Endothelial cell of umbilical vein (primary cell): ENCODE measurements at places on chromosomes 16 and 17. TPM values are rescaled to one million over a fixed set of nuclear protein-coding genes. Genes with fewer than 3 reads are reported as not detected.

GRCh38 chr16:66423177-66423576 is 3.9 kb upstream of the BEAN1 start:
- no peak for DNase-seq

GRCh38 chr16:70688246-70688742 is 2.4 kb upstream of the MTSS2 start:
- DNase-seq: peak; percentile 88

Gene CACNG1
- not detected in 2 replicates for polyA plus RNA-seq

Gene HYDIN
- polyA plus RNA-seq: not detected in 2 replicates

DNA sequence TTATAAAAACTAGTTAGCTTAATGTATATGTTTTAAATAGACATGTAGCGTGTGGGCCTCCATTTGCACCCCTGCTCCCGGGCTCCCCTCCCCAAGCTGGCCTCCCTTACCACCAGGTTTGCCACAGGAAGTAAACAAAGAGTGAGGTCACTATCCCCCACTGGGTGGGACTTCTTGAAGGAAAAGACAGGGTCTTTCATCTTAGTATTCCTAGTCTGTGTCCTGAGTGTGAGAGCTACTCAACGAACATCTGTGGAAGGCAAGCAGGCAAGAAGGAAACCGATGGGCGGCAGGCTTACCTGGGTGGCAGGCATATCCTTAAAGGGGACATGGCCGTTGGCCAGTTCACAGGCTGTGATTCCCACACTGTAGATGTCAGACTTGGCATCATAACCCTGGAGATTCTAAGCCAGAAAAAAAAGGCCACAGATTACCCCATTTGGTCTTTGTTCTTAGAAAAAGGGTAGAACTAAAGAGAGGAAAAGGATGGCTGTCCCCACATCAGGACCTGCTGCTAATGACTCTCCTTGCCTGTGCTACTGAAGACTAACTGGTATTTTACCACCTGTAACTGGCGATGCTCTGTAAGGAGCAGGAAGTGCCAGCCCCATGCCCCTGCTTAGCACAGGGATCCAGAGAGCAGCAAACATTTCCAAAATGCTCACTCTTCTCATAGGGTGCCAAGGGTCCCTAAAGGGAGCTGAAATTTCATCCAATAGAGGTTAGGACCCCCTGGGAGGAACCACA is 6.6 kb upstream of the LIMD2 start:
- no peak for DNase-seq

Gene RAMP2
- polyA plus RNA-seq: 192 and 262 TPM in 2 replicates

Gene SLX1A
- 28.9 and 29.8 TPM in 2 replicates for polyA plus RNA-seq

GRCh38 chr16:79691007-79691406 is 90.5 kb upstream of the MAF start:
- DNase-seq: no peak

DNA sequence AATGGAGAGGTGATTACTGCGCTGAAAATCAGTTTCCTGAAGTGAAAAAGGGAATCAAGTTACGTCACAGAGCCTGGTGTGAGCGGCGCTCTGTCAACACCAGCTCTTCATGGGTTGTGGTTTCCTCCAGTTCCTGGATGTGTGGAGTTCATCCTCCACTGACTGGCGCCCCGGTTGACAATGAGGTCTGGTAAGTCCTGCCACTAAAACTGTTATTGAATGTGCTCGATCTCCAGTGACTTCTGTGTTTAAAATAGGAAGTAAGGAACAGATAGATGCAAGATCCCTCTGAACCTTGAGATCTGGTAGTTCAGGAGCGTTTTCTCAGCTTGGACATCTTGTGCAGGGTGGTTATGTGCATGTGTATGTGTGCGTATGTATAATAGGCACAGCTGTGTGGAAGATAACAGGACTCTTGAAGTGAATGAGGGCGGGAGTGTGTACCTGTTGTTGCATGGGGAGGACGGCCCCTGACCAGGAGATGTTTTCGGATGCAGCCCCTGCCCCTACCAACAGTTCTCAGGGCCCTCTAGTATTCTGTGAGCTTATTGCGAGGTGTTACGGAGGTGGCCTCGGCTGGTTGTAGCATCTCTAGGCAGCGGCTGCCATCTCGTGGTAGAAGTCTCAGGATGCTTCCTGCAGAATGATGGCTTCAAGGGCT is 22.0 kb upstream of the GOT2 start:
- DNase-seq: peak; percentile 82

Gene MYH13
- not detected in 2 replicates for polyA plus RNA-seq

Gene SMARCD2
- 55.7 and 62.8 TPM in 2 replicates for polyA plus RNA-seq

Gene TBC1D3
- polyA plus RNA-seq: not detected in 2 replicates

DNA sequence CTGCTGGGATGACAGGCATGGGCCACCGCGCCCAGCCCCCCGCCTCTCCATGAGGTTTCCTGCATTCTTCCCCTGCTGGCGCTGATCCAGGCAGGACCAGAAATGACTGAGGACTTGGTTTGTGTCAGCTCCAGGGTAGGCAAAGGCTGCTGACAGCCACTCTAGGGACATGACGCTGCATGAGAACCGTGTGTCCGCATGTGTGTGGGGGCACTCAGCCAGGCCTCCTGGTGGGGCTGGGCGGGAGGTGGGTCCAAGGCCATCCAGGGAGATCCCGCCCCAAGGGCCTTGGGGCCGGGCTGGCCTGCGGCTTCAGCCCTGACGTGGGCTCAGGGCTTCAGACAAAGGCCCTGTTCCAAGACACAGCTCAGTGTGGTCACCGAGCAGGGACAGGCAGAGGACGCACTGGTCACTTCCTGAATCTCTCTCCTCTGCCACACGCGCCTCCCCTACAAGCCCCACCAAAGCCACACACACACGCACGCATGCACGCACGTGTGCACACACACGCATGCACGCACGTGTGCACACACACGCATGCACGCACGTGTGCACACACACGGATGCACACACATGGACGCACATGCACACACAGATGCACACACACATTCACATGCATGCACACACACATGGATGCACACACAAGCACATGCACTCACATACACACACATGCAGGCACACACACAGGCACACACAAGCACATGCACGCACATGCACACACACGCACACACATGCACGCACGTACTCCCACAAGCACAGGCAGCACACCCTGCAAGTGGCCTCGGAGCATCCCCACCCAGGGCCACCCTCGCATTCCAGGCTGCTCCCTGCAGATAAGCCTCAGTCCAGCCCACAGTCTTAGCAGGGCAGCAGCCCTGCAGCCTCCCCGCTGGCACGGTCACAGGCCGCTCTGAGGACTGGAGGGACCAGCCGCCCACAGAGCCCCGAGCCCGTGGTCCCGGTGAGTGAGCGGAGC is 5.3 kb upstream of the TMEM204 start:
- DNase-seq: peak; percentile 49

Gene TNFSF13
- polyA plus RNA-seq: 3.6 and 4.3 TPM in 2 replicates

- no peak for DNase-seq
Measured at GRCh38 chr17:68248199-68248825, 469 bp downstream of the AMZ2 start.

DNA sequence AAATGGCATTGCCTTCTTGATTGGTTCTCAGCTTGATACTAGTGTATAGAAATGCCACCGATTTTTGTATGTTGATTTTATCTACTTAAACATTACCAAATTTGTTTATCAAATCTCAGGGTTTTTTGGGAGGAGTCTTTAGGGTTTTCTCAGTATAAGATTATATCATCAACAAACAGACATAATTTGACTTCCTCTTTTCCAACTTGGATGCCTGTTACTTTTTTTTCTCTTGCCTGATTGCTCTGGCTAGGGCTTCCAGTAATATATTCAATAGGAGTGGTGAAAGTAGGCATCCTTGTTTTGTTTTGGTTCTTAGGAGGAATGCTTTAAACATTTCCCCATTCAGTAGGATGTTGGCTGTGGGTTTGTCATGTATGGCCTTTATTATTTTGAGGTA is 29.1 kb downstream of the EFCAB13 start:
- no peak for DNase-seq

Gene CES3
- polyA plus RNA-seq: 0.10 and 0.13 TPM in 2 replicates

DNA sequence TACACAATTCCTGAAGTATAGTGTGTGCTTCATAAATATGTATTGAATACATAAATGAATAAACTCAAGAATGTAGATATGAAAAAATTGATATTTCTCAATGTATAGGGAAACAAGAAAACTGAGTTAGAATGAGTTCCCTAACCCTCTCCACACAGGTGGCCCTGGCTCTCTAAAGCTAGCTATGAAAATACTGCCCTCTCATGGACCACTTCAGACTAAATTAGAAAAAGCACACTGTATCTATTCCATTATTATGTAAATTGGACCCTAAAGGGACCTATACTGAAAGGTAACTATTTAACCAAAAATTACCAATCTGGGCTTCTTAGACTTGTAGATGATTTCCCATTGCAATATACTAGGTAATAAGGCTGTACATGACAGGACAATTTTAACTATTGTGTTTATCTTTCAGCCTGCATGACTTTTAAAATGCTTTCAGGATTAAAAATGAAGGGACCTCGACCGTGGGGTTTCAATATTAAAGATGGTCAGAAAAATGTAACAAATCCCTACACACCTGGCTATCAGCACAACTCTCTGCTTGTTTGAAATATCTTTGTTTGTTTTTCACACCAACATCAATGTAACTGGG is 672.5 kb upstream of the KIF2B start:
- no peak for DNase-seq

Gene MED9
- 16.3 and 18.2 TPM in 2 replicates for polyA plus RNA-seq

GRCh38 chr17:1829216-1829591 is 498 bp downstream of the SMYD4 start:
- peak; percentile 33 for DNase-seq

- no peak for DNase-seq
Measured at GRCh38 chr16:3358871-3359270, 3.2 kb downstream of the OR2C1 start.

Gene LSM12
- polyA plus RNA-seq: 34.3 and 36.5 TPM in 2 replicates

- no peak for DNase-seq
Measured at GRCh38 chr17:27155866-27156265, 138.0 kb upstream of the WSB1 start.

DNA sequence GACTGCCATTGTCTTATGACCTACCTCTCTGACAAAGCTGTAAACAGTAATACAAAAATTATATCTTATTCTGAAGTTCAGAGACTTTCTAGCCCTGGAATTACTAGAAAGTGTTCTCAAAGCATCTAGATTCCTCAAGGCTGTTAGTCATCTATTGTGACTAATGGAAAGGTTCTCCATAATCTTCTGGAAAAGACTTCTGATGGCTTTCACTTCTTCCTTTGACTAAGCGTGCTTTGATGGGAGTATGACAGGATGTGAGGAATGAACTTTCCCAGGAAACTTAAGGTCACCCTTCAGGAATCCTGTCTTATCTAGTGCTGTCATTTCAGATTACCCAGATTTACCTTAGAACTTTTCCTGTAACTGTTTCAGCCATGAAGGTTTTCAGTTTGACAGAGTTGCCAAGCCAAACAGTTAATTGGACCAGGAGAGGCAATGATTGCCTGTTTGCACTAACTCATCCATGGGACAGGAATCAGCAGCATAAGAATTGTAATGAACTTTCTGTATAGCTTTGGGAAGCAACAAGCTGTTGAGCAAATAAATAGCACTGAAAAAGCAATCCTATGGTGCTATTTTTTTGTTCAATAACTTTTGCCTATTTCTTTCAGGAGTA is 43.5 kb downstream of the AP2B1 start:
- DNase-seq: peak; percentile 79

DNA sequence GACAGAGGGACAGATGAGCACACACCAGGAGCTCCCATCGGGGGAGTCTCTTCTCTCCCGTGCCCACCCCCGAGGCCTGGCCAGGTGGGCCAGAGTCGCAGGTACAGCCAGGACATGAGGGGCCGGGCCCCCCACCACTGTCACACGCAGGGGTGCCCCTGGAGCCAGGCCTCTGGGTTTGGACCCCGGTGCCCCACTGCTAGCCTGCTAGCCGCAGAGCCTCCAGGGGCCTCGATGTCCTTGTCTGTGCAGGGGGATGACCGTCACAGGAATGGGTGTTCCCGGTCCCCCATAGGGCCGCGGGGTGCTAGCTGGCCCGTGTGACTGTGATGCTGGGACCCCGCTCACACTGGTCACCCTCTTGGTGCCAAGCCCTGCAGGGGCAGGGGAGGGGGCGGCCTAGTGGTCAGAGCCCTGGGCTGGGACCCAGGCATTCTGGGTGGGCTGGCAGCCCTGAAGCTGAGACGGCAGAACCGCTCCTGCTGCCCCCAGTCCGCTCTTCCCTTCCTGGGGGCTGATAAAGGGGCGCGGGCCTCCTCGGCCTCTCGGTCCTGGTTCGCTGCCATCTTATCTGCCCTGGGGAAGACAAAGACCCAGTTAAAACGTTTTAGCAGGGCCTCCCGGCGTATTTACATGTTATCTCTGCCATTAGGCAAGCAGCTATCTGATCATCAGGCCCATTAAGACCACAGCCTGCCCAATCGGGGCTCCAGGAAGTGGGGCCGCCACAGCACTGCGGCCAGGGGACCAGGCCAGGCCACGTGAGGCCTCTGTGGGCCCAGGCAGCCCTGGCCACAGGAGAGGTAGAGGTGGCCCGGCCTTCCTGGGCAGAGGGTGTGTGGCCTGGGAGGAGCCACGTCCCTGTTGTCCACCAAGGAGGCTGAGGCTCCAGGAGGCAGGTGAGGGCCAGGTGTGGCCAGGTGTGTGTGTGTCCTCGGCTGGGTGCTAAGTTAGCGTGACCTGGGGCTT is 57.2 kb upstream of the ZC3H18 start:
- no peak for DNase-seq

GRCh38 chr16:81493755-81494433 is 49.3 kb downstream of the CMIP start:
- DNase-seq: peak; percentile 94

DNA sequence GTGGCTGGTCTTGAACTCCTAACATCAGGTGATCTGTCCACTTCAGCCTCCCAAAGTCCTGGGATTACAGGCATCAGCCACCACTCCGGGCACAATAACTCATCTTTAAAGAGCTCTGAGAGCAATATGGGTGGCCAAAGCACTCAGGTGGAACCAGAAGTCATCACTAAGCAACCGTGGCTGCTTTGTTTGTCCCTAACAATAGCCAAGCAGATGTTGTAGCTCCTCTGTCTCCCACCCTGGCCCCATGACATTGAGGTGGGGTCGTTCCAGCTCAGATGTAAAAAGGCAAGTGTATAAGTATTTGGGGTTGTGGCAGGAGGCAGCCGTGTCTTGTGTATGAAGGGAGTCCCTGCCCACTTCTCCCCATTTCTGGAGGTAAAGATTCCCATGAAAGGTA is 3.7 kb upstream of the SCIMP start:
- DNase-seq: no peak

- DNase-seq: no peak
Measured at GRCh38 chr17:29621751-29622194, 939 bp downstream of the CORO6 start.

GRCh38 chr16:50067290-50067853 is 1.6 kb downstream of the HEATR3 start:
- peak; percentile 73 for DNase-seq

Gene PRR29
- polyA plus RNA-seq: 0.39 and 0.60 TPM in 2 replicates
